ENCODE measurements at places on chromosomes 2 and 18.

DNA sequence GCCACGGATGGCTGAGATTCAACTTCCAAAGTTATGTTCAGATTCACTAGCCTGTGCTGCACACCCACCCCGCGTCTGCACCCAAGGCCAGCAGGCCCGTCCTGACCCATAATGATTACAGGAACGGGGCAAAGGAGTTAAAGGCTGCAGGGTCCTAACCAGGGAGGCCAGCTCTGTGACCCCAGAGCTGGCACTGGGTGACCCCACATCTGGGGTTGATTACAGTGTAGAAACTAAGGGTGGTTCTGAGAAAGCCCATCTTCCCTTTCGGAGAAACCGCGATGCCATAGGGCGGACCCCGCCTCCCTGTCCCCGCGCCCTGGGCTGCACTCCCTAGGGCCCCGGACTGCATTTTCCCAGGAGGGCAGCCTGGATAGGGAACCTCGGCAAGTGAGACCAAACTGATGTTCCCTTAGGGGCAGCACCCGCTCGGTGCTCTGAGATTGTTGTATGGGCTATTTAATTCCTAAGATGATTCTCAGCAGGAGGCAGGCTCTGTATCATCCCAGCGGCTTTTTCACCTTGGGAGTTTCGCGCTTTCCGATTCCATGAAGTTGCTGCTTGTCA, 2.2 kb upstream of the GPR148 start:
- DNase-seq: no peak

- DNase-seq: peak; percentile 37
These were observed 54.1 kb downstream of the ATP8B1 start for GRCh38 chr18:57748770-57749603.

DNA sequence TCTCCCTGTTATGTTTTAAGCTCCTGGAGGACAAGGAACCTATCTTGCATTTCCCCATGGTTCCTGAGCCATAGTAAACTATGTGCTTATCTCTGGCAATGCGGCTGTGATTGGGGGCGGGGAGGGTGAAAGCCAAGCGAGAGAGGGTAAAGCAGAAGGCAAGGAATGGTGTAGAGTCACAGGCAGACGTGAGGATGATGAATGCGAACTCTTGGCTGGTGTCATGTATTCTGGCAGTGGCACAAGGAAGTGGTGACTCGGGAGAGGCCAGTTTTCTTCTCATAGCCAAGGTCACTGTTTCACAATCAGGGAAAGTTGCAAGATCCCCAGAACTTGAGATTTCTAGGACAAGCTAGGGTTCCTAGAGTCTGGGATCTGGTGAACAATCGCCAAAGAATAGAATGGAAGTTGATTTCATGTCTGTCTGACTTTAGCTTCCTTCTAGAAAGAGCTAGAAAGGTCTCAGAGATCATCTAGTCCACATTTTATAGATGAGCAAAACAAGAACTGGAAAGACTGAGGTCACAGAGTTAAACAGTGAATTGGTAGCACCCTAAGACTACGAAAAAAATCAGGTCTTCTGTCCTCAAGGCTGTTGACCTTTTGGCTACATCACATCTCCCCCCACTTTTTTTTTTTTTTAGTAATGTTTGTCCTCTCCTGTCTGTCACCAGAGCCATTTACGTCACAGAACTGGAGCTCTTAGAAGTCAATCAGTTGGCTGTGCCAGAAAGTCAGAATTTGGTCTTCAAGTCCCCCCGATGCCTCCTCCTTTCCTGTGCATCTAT, 137.0 kb downstream of the BCL11A start:
- DNase-seq: no peak

DNA sequence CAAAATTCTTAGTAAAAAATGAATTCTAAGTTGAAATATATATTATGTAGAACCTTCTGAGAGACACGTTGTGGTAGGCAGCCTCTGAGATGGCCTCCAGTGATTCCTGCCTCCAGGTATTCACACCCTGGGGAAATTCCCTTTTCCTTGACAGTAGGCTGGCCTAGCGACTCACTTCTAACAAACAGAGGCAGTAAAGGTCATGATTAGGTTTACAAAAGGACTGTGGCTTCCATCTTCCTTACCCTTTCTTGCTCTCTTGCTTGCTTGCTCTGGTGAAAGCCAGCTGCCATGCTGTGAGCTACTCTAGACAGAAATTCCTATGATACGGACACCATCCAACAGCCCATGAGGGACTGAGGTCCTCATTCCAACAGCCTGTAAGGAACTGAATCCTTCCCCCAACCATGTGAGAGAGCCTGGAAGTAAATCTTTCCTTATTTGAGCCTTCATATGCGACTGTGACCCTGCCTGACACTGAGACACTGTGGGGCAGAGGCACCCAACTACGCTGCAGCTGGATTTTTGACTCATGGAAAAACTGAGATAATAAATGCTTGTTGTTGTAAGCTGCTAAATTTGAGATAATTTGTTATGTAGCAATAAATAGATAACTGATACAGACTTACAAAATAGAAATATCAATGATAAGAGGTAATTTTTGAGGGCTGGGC, 32.7 kb upstream of the SERTAD2 start:
- no peak for DNase-seq

DNA sequence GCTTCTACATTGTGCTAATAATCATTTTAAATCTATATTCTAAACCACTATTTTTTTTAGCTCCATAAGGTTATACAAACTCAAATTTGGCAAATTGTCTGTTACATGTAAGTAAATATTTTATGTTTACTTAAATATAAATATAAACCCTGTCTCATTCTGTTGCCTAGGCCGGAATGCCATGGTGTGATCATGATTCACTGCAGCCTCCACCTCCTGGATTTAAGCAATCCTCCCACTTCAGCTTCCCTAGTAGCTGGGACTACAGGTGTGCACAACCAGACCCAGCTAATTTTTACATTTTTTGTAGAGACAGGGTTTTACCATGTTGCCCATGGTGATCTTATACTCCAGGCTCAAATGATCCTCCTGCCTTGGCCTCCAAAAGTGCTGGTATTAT, 124.7 kb downstream of the MEIS1 start:
- no peak for DNase-seq

GRCh38 chr2:136093583-136093982, 24.4 kb downstream of the CXCR4 start:
- DNase-seq: no peak

DNA sequence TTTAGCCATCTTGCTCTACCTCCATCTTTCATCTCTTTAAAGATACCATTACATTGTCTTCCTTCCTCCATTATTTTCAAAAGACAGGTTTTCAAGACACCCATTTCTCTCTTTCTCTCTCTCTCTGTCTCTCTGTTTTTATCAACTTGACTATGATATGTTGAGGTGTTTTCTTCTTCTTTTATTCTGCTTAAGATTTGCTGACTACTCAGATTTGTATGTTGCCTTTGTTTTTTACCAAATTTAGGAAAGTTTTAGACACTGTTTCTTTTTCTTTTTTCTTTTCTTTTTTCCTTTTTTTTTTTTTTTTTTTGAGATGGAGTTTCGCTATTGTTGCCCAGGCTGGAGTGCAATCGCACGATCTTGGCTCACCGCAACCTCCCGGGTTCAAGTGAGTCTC, 647.5 kb upstream of the VRK2 start:
- DNase-seq: no peak

GRCh38 chr2:131641414-131642206, 113.9 kb downstream of the CCDC74A start:
- DNase-seq: no peak

DNA sequence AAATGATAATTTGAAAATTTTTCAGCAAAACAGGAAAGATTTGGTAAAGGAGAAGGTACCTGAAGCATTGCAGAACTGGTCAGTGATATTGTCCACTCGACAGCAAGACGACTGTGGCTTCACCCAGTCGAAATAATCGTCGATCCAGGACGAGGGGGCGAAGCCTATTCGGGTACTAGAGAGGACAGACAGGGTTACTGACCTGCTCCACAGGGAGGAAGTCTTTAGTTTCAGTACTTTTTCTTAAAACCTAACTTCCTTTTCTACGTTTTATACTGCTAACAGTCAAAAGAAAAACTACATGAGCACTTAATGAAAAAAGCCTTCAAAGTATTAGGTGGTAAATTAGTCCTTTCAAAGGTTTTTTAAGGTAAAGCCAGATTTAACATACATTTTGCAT, 36.0 kb downstream of the RMC1 start:
- no peak for DNase-seq

Data from NCI-H2029 (cell line).